Activated CD4-positive, alpha-beta T cell treated with anti-CD3 and anti-CD28 coated beads, Interleukin-2, amount 50 U/mL, for 4 hours (primary cell): ENCODE measurements at places on chromosomes 6 and 20.

GRCh38 chr20:35820715-35821114, 48.9 kb downstream of the PHF20 start:
- DNase-seq: no peak

DNA sequence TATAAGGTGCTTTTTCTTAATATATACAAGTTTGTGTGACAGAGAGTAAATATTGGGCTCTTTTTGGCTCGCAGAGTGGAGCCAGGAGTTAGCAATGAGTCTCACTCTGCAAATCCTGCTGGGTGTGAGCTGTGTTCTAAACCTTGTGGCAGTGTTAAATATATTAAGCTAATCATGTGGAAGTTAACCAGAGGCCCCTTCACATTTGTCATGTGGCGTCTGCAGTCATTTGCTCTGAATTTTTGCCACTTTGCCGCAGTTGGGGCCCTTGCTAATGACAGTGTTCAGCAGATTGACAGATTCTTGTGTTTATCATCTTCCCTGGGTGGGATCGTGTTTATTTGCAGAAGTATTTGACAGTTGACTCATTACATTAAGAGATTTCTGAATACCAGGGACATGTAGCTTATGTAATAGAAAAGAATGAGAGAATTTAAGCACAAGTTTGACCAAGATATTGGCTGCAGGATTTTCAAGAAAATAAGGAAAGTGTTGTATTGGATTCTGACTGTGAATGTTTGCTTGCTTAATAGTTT, 37.9 kb downstream of the SPATA2 start:
- DNase-seq: no peak

DNA sequence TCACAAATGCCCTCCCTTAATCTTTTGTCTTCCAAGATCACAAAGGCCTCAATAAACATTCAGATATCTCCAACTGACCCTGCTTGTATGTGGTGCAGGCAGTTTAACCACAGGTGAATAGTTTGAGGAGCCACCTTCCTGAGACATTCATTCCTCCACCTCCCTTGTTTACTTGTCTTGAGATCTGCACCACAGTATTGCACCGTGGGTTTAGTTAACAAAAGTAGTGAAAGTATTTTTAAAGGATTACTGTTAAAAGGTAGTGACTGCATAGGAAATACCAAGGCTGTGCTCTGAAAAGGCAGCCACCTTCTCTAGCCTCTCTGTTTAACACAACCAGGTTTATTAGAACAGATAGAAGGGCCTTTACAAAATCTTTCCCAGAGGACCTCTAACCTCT, 46.5 kb downstream of the SESN1 start:
- no peak for DNase-seq

DNA sequence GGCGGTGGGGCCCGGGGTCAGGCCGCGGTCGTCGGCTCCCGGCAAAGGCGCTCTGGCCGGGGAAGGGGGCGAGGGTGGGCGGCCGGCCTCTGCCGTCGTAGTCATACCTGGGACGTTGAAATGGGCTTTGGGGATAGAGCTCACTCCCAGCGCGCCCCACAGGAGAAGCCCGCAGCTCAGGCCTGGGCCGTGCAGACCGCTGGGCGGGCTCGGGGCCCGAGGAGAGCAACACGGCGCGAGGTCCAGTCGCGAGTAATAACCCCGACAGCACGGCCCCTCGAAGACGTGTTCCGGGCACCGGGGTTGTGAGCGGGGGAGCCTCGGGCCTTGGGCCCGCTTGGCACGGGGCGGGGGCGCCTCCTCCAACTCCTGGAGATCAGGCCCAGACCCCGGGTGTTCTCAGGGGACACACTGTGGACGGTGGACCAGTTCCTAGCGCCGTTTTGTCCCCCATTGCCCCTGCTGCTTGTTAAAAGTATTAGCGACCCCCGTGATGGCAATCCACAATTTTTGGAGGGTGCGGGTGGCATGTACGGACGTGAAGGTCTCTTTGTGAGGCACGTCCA, 10.9 kb downstream of the FOXC1 start:
- no peak for DNase-seq

- DNase-seq: no peak
Measured at GRCh38 chr6:136191606-136192312, 58.4 kb downstream of the MTFR2 start.

DNA sequence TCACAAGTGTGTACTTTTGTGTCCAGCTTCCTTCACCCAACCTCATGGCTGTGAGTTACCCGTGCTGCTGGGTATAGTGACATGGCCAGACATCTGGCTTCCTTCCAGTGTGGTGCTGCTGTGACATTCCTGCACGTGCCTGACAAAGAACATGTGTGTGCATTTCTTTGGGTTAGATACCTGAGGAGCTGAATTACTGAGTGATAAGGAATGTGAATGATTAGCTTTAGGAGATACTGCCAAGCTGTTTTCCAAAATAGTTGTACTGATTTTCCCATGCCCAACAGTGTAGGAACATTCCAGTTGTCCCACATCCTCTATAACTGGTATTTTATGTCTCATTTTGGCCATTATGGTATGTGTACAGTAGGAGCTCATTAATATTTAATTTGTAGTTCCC, 132.5 kb downstream of the PREX1 start:
- DNase-seq: no peak

DNA sequence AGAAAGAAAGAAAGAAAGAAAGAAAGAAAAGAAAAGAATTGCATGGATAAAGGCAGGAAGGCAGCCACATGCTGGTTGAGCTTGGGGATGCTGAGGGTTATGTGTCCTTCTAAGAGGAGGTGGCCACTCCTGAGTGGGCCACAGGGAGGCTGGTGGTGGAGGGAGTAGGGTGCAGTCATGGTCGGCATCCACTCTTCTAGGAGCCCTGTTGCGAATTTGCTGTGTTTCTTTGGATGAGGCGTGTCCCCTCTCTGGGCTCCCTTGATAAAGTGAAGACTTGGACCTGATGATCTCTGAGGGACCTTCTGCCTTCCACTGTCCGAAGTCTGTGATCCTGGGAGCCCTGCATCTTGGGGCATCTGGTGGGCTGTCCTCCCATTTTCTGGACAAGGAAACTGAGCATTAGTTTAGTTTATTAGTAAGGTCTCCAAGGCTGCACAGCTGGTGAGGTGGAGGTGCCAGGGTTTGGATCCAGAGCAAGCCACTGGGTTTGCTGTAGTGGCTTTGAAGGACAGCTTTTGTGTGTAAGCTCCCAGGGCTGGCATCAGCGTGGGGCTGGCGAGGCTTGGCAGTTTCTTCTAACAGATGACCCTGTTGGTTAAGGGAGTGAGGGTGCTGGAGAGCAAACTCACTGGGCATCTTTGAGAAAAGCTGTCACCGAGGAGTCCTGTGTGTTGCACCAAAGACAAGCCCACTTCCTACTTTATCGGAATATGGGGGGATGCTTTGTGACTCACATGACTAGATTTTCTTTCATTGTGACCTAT, 4.3 kb downstream of the DLGAP4 start:
- no peak for DNase-seq

- no peak for DNase-seq
Measured at GRCh38 chr6:36235309-36235708, 34.6 kb upstream of the PNPLA1 start.

- DNase-seq: no peak
Measured at GRCh38 chr6:132122176-132122575, 171.0 kb upstream of the CCN2 start.

DNA sequence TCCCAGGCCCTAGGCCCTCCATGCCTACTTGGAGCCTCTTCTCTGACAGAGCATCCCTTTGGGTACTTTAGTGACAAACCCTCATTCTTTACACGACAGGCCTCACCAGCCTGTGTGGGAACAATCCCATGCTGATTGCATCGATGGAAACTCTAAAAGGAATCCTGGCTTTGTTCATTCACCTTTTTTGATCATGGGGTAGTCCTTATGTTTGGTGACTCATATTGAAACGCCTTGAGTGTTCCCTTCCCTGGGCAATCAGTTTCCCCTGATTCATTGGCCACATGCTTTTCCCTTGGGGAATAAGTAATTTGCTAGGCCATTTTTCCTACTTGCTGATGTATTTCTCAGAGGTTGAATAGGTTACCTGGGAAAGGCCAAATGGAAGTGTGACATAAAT, 14.7 kb upstream of the TNFAIP3 start:
- no peak for DNase-seq

GRCh38 chr6:10411131-10411970, 3.5 kb downstream of the TFAP2A start:
- no peak for DNase-seq

- DNase-seq: no peak
Measured at GRCh38 chr6:159038914-159039884, 5.6 kb downstream of the TAGAP start.

- no peak for DNase-seq
Measured at GRCh38 chr6:147873816-147874215, 365.3 kb downstream of the SAMD5 start.

- no peak for DNase-seq
Measured at GRCh38 chr20:20207872-20208271, 155.5 kb downstream of the CFAP61 start.

GRCh38 chr20:60727425-60727824, 524.6 kb upstream of the CDH4 start:
- DNase-seq: no peak

DNA sequence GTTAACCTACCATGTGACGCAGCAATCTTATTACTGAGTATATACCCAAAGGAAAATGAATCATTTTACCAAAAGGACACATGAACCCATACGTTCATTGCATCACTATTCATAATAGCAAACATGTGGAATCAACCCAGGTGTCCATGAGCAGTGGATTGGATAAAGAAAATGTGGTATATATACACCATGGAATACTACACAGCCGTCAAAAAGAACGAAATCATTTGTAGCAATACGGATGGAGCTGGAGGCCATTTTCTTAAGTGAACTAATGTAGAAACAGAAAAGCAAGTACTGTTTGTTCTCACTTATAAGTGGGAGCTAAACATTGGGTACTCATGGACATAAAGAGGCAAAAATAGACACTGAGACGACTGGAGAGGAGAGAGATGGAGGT, 44.2 kb downstream of the TBPL1 start:
- no peak for DNase-seq

DNA sequence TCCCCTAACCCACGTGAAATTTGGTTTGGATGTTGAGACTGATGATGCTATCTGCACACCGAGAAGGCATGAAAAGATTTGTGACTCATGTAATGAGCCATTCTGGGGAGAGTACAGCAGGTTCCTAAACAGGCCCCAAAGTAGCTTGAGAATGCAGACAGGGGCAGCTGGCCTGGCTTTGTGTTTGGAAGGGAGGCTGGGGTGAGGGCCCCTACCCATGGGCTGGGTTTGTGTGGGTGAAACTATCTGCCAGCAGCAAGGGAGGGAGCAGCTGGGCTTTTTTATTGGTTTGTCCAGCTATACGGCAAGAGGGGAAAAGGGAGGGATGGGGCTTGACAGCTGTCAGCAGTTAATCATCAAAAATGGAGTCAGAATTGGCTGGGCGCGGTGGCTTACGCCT, 87.0 kb upstream of the RNF24 start:
- no peak for DNase-seq

DNA sequence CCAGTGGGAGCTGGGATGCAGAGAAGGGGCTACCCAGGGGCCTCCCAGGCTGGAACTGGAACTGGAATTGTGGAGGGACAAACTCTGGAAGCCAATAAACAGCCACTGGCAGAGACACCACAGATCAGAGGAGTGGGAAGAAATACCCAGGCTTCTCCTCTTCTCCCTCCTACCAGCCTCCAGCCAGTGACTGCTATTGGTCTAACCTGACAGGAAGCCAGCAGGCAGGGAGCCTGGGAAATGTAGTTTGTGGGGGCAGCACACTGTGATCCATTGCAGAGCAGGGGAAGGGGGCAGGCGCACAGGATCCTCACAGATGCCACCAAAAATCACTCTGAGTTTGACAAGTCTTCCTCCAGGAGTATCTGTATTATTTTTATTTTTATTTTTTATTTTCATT, 12.1 kb upstream of the MLN start:
- DNase-seq: no peak

DNA sequence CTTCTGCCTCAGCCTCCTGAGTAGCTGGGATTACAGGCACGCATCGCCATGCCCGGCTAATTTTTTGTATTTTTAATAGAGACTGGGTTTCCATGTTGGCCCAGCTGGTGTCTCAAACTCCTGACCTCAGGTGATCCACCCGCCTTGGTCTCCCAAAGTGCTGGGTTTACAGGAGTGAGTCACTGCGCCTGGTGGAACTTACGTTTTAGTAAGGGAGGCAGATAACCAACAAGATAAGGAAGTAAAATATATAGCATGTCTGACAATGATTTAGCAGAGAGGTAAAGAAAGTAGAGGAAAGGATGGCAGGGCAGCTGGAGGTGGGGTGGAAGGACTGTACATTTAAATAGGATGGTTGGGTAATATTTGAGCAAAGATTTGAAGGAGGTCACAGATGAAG, 12.8 kb upstream of the MYMX start:
- DNase-seq: no peak
